Amniotic stem cell (primary cell): ENCODE measurements at places on chromosomes 5 and 9.

GRCh38 chr5:7876867-7877266 lies 7.9 kb downstream of the MTRR start:
- DNase-seq = peak; percentile 9

DNA sequence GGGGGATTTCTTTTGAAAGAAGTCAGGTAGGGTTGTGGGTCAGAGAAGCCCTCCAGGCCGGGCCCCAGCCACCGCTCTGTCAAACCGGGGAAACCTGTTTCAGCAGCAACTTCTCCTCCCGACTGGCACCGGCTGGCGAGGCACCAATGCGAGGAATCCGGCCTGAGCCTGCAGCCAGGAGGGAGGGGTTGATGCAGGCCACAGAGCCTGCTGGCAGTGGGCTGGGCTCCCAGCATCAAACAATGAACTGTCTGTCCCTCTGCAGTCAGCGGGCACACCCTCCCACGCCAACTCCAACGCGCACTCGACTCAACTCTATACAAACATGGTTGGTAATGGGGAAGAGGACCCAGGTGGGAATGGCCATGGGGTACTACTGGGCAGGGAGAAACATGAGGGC lies 12.1 kb downstream of the PCDH1 start:
- DNase-seq = no peak

DNA sequence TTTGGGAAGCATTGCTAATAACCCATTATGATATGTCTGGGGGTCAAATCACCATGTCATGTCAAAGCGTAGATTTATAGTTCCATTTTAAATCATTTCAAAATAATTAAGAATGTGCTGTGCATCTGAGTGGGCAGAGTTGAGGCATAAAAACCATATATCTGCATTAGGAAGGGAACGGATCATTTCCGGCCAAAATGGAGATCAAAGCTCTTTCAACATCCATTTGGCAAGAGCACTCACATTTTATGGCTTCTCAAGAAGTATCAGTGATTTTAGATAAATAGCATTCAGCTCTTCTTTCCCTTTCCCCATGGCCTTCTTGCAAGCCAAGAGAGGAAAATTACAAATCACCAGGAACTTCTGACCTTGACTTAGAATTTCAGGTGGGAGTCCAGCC lies 89.9 kb downstream of the HSPA4 start:
- no peak for DNase-seq

DNA sequence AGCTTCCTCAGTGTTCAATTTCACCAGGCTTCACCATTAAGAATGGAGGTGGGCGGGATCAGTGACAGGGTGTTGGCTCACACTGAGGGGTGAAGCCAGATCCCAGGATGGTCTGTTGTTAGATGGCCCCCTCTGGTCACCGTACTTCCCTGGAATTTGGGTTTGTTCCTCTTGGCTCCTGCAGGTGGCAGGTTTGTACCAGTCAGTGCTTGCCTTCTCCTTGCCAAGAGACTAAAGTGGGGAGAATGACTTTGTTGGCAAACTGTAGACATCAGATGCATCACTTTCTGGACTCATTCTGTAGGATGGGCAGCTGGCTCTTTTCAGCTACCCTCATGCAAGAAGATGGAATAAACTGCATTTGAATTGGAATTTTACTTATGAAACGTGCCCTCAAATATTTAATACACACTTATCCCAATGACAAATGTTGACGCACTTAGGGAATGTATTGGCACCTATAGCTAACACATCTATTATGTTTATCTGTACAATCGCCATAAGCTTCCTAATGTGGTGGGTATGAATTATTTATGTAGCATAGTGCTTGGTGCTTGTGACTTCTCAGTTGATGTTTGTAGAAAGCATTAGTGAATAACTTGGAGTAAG lies 31.4 kb upstream of the ANKRD55 start:
- DNase-seq = no peak

DNA sequence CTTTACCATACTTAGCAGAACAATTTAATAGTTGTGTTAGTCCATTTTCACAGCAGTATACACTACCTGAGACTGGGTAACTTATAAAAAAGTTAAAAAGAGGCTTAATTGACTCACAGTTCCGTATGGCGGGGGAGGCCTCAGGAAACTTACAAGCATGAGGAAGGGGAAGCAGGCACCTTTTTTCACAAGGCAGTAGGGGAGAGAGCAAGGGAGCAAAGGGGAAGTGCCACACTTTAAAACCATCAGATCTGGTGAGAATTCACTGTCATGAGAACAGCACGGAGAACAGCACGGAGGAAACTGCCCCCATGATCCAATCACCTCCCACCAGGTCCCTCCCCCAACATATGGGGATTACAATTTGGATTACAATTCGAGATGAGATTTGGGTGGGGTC lies 269.9 kb downstream of the MTRR start:
- DNase-seq = no peak

GRCh38 chr9:130330202-130330862 lies 64.8 kb downstream of the HMCN2 start:
- no peak for DNase-seq

GRCh38 chr5:138503487-138504270 lies 38.4 kb downstream of the EGR1 start:
- DNase-seq = peak; percentile 22

GRCh38 chr9:70589571-70590314 lies 175.3 kb upstream of the KLF9 start:
- peak; percentile 53 for DNase-seq

GRCh38 chr5:176677209-176677939 lies 30.1 kb downstream of the TSPAN17 start:
- DNase-seq = no peak

DNA sequence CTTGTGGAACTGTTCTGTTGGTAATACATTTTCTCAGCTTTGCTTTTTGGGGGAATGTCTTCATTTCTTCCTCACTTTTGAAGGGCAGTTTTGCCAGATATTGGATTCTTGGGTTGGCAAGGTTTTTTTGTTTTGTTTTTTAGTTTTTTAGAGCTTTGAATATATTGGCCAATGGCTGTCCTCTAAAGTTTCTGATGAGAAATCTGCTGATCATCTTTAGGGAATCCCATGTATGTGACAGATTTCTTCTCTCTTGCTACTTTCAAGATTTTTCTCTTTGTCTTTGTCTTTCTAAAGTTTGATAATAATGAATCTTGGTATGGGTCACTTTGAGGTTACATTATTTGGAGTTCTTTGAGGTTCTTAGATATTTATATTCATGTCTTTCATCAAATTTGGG lies 227.4 kb downstream of the FBXL7 start:
- DNase-seq = no peak

DNA sequence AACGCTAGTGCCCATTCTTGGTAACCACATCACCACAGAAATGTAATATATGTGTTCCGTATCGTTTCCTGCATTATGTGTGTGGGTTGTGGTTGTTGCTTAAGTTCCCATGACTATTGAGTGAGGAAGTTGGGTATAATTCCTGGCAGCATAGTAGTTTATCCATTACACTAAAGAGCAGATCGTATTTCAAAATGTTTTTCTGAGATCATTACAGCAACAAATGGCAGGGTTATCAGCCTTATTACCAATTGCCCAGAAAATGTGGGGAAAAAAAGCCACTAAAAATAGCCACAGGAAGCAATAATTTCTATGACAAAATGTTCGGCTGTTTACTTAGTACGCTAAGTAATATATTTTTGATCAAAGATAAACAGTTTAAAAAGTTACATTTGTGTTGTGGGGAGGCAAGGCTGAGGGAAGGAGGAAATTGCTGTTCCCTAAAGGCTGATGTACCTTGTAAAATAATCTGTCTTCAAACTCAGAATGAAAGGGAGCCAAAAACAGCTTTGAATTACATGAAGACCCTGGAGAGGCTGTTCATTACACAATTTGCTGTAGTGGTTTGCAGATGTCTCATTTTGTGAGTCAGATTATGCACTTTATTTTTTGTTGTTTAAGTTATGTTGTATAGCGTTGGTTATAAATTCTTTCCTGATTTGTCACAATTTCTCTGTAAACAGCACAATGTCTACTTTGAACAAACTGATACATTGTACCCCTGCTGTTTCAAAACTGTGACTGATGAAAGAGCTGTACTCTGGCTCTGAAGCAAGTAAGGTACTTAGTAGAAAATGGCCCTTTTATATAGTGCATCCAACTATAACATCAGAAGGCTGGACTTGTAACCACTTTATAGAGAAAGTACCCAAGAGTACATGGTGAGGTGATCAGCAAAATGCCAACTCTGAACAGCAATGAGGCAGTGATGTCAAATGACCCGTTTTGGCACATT lies 1028.5 kb downstream of the NR2F1-AS1 start:
- DNase-seq = peak; percentile 84

DNA sequence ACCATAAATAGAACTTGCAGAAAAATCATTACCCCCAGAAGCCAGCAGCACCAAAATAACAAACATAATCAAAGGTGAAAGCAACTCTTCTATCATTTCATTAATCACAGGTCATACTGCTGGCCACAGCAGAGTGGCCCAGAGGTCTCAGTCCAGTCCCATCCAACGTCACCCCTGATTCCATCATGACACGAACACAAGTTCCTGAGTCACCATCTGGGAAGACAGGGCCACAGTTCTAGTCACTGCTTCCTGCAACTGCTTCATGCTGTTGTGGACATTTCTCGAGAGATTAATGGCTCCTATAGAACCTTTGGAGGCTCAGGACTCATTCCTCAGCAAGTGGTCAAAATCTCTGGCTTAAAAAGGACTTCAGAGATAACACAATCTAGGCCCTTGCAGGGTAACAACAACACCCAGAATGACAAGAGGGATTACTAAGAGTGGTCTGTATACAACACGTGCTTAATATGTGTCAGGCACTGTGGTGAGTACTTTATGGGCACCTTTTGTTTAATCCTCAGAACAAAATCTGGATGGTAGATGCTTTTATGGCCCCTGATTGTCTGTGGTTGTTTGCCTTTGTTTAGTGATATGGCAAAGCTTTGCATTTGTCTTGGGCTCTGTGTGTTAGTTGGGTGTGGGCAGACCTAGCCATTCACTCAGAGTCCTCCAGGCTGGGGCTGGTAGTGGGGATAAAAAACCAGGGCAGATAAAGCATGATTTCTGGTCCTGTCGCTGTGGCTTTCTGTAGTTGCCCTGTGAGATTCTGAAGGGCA lies 184.3 kb downstream of the DAB2IP start:
- no peak for DNase-seq

- no peak for DNase-seq
Measured at GRCh38 chr9:87310827-87311523, 186.7 kb upstream of the DAPK1 start.

GRCh38 chr9:77793849-77794248 lies 145.7 kb upstream of the GNA14 start:
- DNase-seq = no peak

GRCh38 chr5:142181547-142182163 lies 73.1 kb downstream of the NDFIP1 start:
- DNase-seq = no peak

GRCh38 chr9:18874069-18874468 lies 158.9 kb downstream of the SAXO1 start:
- DNase-seq = no peak

DNA sequence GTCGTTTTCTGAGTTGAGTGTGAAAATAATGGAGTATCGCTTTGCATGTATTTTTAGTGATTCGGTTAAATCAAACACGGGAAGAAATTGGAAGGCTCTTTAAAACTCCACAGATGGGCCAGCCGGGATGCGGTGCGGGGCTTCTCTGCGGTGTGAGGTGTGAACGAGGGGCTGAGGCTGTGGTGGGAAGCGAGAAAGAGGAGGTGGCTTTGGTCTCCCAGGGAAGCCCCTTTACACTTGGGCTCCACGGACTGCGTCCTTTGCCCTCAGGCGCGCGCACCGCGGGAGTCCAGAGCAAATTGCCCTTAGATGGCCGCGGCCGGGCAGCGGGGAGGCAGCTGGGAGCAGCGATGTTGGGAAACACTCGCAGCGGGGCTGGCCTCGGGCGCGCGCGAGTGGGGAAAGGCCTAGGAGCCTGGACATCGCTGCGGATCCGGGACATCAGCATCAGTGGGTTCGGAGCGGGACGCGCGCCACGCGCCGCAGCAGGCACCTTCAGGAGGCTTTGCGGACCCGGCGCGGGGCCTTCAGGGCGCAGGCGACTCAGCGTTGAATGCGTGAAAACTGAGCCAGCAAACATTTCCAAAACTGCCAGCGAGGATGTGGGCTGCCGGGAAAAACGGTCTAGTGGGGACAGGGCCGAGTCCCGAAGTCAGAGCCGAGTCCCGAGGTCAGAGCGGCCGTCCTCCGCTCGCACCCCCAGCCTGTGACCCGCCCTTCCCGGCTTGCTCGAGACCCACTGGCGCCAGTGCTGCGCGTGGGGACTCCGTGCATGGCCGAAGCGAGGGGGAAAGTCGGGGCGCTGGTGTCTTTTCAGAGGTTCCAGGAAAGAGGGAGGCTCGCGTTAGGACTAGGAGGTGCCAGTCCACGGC lies 6.5 kb downstream of the IRX1 start:
- no peak for DNase-seq

DNA sequence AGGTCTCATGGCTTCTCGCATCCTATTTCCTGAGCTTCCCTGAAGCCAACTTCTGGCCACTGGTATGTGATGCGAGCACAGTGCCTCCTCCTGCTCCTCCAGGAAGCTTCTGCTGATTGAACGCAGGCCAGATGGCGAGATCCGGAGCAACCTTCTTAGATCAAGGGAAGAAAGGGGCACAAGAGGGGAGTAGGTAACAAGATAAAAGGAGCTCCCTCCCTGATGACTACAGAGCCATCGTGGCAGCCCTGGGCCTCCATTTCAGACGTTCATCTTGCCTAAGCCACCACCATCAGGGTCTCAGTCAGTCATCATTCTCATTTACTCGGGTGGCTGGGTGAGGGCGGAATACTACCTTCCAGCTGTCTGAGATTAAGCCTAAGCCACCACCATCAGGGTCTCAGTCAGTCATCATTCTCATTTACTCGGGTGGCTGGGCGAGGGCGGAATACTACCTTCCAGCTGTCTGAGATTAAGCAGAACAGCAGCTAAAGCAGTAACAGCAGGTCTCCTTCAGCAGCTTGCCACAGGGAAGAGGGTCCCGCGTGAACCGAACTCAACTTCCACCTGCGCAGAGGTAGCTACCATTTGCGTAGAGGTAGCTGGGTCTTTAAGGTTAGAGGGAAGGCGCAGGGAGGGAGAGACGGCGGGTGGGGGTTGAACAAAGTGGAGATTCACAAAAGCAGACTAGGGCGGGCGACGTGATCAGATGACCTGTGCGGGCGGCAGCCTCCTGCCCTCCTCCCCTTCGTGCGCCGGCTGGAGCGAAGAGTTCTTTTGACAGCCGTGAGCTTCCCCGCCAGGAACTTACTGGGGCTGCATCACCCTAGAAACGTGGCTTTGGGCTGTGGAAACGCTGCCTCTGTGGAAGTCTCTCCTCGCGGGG lies 27.9 kb upstream of the MGAT1 start:
- DNase-seq = peak; percentile 8

DNA sequence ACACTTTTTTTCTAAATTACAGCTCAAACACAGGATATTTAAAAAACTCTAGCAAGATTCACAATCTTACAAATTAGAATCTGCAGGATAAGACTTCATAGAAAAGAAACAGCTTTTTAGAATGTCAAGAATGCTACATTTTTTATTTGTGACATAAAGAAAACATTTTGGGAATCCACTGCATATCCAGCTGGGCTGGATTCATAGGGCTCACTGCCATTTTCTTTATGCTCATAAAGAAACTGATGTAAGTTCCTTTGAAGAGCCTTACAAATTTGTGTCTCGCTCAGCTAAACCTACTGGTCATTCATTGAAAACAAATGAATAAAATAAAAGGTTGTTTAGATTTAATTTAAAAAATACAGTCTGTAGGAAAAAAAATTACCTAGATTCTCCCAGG lies 332.3 kb downstream of the TRPM3 start:
- no peak for DNase-seq
